ENCODE measurements at places on chromosomes 11 and 22. TPM values are rescaled to one million over a fixed set of nuclear protein-coding genes. Genes with fewer than 3 reads are reported as not detected.
A peak's percentile ranks its signal among the peaks of the same experiment; 100 is the strongest.

- no peak for DNase-seq
These were observed 27.9 kb downstream of the FAM83F start for GRCh38 chr22:40022536-40023240.

DNA sequence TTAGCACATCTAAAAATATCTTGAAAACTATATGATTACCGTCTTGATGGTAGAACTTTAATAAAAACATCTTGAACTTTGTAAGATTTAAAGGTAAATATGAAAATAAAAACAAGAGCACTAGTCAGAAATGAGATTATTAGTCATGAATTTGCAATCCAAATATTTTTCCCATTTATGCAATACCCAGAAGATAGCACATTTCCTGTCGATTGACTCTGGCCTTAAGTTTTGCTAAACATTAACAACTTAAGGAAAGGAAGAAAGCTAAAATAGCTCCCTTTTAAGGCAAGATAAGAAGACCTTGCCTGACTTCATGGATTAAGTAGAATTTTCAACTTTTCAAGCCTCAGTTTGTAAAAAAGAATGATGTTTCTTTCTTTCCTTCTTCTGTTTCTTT, 1374.7 kb upstream of the RAG2 start:
- no peak for DNase-seq

DNA sequence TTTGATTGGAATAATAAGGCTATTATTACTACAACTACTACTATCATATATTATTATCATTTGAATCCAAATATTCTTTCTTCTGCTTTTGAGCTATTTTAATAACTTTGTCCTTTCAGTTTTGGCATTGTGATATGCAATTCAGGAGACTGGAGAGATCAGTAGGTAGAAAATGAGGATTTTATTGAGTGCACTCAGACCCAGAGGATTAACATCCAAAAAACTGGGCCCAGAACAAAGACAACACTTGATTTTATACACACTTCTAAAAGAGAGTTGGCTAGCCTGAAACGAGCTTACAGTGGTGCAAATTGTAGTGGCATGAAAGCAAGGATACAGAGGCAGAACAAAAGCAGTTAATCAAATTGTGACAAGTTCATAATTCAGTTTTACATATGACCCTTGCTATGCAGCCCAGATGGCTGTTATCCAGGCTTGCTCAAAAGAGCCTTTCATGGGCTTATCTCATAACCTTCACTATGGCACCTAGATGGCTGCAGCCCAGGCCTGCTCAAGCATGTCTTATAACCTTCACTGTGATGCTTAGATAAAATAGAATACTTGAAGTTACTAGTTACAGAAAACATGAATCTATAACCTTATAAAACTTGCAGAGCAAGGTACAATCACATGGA, 796.3 kb upstream of the RAG2 start:
- DNase-seq: no peak

DNA sequence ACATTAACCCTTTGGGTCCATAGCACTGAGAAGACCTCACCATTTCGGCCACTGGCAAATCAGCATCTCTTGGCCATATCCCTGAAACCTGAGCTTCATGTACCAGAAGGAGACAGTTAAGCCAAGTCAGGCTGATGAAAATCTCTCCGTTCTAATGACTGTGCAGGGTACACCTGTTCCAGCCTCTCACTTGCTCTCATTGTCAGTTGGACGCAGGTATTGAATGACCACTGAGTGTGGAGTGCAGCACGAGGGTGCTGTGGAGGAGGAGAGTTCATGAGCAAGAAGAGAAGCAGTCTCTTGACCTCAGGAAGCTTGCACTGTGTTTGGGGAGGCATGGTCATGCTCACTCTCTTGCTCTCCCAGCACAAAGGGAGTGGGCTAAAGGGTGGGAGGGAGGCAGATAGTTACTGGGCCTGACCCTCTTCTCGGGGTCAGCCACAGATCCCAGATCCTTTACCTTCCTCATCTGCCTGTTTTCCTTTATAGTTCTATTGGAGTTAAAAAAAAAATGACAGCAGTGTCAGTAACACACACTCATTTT, 65.2 kb downstream of the ZBTB16 start:
- no peak for DNase-seq

GRCh38 chr11:33976495-33977199, 74.9 kb upstream of the CAPRIN1 start:
- DNase-seq: no peak

Gene CALCB
- polyA plus RNA-seq: 2.9 TPM

GRCh38 chr11:25794804-25795203, 537.1 kb upstream of the ANO3 start:
- no peak for DNase-seq

DNA sequence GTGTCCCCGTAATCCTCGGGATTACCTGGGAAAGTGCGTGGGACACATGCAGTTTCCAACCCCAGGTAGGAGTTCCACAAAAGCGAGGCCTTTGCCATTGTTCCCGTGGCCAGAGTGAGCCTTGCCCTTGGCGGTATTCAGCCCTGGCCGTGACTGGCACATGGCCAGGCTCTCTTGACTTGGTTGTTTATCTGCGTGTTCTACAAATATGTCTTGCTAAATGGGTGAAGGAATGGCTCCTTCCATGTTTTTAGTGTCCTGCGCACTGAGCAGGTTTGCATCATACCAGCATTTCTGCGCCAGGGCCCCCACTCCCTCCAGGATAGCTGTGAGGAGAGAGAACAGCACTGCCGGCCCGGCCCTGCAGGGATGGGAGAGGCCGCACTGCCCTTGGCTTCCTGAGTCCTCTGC, 20.0 kb downstream of the POLR3H start:
- DNase-seq: no peak

DNA sequence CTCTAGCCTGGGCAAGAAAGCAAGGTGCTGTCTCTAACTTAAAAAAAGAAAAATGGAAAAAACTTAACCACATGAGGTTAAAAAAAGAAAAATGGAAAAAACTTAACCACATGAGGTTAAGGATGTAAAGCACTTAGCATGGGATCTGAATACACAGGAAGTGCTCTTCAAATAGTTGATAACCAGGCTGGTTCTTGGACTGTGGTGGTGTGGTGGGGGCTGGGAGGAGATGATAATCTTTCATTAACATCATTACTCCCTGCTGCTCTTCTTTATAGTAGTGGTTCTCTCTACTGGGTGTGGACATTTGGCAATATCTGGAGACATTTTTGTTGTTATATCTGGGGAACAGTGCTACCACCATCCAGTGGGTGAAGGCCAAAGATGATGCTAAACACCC, 88.4 kb downstream of the TTC17 start:
- no peak for DNase-seq

GRCh38 chr11:108670451-108670850, 5.6 kb downstream of the DDX10 start:
- DNase-seq: no peak

Gene SLC25A18
- 0.31 TPM for polyA plus RNA-seq

GRCh38 chr11:114915871-114916805, 237.8 kb downstream of the NXPE2 start:
- no peak for DNase-seq

DNA sequence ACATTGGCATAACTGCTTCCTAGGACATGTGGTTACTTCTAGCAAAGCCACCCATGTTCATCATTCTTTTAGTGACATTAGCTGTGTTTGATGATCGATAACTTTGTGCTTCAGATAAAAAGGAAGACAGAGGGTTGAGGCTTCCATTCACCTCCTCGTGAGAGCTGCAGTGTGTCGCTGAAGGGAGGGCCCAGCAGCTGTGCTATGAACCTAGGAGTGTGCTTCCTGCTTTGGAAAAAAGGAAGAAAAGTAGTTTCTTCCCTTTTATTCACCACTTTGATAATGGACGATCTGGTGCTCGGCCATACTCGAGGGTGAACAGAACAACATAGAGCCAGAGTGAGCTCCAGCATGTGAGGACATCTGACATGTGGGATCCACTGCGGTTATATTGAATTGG, 6.1 kb upstream of the RFPL2 start:
- no peak for DNase-seq

DNA sequence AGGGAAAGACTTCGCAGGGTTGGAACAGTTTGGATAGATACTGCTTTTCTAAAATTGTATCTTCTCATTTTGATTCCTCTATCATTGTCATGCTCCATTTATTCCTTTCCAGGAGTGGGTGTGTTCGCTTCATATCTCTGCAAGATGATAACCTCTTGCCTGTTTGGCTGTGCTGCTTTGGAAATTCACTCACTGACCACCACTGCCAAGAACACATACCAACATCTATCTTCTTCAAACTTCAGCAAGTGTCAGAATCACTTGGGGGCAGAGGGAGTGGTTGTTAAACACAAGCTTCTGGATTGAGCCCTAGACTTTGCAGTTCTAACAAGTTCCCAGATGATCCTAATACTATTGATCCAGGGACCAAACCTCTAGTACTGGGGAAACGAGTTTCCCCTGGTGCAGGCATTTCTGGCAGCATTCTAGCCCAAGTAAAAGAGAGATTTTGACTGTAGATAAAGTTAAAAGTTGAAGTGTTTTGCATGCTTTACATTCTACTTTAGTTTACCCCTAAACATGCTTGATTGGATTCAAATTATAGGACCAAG, 11.5 kb upstream of the DKK3 start:
- DNase-seq: no peak

DNA sequence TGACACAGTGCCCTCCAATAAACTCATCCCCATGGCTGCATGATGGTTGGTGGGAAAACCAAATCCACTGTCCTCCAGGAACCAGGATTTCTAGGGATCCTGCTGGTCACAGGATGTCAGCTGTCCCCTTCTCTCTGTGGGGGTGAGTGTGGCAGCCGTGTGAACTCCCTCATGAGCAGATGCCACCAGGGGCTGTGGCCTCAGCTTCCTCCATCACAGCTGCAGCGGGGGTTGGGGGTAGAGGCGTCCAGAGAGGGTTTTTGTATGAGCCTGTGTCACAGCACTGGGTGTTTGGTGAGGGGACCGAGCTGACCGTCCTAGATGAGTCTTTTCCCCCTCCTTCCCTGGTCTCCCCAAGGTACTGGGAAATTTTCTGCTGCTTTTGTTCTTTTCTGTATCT, 26.4 kb downstream of the IGLL5 start:
- no peak for DNase-seq

Gene RAB38
- 27.1 TPM for polyA plus RNA-seq

Gene BCR
- polyA plus RNA-seq: 42.3 TPM

Gene TRIOBP
- 64.1 TPM for polyA plus RNA-seq

- DNase-seq: no peak
These were observed 23.5 kb downstream of the CHST1 start for GRCh38 chr11:45641961-45642360.

GRCh38 chr11:103279821-103280220, 170.6 kb downstream of the DYNC2H1 start:
- DNase-seq: no peak

DNA sequence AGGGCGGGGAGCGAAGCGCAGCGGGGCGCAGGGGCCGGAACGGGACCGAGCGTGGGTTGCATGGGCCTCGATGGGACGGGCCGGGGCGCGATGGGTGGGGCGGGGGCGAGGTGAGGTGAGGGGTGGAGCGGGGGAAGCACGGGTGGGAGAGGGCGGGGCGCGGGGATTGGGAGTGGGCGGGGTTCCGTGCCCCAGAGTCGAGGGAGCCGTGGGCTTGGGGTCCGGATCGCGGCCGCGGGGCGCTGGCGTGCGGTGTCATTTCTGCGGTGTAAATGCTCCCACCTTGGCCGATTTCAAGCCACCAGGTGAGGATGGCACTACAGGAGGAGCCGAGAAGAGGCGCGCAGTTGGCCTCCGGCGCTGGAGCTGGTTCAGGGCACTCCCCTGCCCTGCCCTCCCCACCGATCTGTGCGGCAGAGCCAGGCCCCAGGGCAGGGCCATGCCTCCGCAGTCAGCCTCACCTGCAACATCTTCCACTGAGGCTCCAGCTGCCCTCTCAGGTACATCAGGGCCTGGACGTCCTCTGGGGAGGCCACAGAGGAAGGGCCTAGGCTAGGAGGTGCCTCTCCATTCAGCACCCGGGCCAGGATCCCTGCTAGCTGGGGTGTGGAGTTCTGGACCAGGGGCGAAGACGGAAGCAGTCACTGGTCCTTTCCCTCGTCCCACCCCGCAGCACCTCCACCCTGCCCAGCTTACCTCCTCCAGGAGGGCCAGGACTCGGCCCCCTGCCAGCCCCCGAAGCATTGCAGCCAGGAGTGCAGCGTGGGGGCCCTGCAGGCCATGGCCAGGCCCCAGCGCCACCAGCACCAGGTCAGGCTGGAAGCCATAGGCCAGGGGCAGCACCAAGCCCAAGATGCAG, 620 bp upstream of the TUBGCP6 start:
- DNase-seq: no peak

DNA sequence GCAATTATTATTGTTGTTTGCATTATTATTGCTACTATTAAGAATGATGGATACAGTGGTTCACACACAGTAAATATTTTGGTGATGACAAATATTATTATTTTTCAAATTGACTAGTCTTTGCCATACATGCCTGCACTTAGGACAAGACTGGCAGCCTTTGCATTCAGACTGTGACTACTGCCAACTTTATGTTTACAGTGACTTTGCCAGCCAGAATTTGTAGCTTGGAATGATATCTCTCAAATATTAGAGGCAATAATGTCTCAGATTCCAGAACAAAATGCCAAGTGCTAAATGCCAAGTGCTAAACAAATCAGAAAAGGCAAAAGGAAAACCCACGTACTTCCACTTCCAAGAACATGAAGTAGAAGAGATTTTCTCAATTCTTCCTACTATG, 823.1 kb downstream of the DLG2 start:
- DNase-seq: no peak

DNA sequence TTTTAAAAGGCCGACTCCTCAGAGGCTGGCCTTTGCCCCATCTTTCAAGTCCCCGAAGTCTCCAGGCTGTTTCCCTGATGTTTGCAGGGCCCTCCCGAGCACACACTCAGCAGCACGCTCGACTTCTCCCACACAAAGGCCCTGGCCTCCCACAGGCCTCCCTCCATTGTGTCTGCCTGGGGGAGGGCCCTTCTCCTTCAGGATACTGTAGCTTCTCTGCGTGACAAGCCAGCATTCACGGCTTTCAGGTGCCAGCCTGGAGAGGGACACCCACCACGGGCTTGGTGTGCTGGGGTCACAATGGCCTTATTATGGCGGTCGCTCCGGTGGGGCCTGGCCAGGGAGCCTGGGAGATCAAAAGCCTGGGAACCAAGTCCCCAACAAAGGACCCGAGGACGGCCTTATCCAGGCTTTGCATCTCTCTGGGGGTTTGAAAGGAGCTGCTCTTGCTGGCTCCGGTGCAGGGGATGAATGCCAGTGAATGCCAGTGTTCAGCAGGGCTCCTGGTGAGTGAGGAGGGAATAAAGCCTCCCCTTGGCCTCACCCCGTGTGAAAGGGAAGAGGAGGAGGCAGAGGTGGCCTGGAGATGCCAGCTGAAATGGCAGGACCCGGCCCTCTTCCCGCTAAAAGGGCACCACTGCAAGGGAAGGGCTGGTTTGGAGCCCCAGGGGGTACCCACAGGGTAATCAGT, 55.0 kb downstream of the TRAF6 start:
- DNase-seq: no peak

DNA sequence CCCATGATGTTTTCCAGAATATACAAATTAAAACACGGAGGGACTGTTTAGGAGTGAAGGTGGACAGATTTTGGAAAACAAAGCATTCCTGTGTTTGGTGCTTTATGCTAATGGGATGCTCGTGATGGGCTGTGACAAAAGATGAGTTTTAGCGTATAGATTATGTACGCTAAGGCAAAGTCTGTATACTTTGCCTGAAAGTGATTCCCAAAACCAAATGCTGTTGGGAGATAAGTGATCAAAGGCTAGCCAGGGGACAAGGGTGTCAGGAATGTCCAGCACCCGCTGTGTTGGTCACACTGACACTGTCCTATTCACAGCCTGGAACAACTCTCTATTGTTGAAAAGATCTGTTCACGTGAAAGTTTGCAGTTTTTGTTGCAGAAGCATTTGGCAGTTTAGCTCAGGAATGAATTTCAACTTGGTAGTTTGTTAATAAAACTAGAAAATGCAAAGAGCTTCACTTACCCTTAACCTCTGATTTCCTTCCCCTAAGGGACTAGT, 1.5 kb downstream of the JAM3 start:
- DNase-seq: no peak

GRCh38 chr22:30426388-30427353, 1.1 kb downstream of the MTFP1 start:
- DNase-seq: peak; percentile 59
